ENCODE measurements at places on chromosomes 3 and 15.

- DNase-seq: no peak
Observed at GRCh38 chr15:41819455-41820050, 8.3 kb upstream of the JMJD7 start.

DNA sequence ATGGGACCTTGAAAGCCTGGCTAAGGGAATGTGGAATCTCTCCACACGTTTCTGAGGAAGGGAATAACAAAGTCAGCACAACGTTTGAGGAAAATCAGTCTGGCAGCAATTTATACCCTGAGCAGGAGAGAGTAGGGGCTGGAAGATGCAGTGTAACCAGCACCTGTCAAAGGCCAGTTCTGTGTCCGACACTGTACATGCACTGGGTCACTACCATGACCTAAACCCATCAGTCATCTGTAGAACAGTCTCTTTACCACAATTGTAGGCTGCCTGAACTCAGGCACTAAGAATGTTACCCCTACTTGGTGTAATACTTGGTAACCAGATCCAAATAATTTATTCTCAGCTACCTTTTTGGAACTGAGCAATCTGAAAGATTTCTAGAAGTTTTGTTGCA is 113.4 kb downstream of the FEZF2 start:
- DNase-seq: no peak

DNA sequence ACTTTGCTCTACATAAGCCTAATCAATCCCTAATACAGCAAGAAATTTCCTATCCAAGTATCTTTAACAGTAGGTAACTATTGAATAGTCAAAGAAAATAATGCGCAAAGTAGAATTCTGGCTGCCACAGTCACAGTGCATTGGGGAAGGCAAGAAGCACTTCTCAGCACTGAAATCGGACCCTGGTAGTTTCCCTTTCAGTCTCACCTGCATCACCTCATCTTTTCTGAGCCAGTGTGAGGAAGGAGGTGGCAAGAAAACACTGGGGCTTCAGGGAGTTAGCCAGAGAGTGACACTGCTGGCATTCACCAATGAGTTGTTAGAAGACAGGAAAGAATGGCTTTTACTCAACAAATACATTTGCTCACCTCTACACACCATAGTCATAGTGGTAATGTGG is 8.3 kb downstream of the TRIM42 start:
- no peak for DNase-seq

GRCh38 chr3:38655708-38656300 is 6.3 kb upstream of the SCN5A start:
- no peak for DNase-seq

DNA sequence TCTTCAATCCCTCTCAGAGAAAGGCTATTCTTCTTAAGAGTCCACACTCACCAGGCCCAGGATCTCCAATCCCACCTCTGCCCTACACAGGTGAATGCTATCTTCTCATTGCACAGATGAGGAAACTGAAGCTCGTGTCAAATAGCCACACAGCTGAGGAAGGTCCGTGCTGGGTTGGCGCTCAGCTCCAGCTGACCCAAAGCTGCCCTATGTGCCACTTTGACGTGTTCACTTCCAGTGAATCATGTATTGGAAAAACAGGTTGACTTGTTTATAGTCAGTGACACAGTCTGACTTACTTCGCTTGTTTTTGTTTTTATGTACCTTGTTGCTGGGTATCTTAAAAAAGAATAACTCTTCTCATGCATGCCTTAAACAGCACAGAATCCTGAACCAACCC is 32.4 kb upstream of the ALDH1A3 start:
- DNase-seq: no peak

- DNase-seq: no peak
Observed at GRCh38 chr3:53030619-53031449, 15.0 kb downstream of the SFMBT1 start.

GRCh38 chr15:57027596-57027995 is 109.2 kb downstream of the TCF12 start:
- no peak for DNase-seq

DNA sequence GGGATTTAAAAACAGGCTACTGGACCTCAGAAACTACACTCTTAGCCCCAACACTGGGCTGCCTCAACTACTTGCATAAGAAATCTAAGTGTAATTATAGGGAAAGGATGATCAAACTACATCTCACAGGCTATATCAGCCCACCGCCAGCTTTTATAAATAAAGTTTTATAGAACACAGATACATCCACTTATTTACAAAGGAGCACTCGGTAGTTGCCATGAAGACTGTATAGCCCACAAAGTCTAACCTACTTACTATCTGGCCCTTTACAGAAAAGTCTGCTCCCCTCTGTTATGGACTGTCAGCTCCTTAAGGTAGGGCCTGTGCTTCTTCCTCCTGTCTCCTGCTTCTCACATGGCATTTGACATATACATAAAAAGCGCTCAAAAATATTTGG is 9.5 kb downstream of the OSBPL10 start:
- DNase-seq: no peak

DNA sequence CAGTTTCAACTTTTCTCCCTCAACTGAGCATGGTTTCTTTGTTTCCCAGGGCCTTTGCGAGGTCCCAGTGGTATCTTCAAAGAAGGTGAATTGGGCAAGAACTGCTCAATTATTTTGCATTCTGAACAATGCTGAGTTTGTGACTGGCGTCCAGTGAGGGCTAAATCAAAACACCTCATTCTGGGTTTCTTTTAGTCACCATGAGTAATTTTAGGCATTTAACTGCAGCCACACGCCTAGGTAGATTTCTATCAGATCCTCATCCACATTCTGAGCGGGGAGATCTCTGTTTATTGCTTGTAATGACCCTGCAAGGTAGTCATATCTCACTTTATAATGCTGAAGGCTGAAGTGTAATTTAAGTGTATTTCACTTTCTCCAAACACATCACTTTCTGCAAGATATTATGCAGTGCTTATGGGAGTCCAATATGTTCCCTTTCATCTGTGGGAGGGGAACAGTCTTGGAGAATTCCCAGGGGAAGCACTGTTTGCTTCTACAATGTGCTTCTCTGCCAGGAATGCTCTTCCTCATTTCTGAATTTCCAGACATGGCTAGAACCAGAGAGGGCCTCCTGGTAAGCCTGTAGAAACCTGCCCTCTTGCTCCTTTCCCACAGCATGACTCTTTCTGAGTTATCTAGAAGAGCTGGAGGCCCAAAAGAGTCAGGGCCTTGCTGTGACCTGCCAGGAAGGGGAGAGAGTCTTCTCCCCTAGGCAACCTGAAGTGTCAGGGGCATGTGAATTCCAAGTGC is 91.7 kb downstream of the FRMD4B start:
- DNase-seq: no peak

Measured in activated naive CD4-positive, alpha-beta T cell (primary cell).